Astrocyte (in vitro differentiated cells and primary cell): ENCODE measurements at places on chromosomes 3 and 15. TPM values are rescaled to one million over a fixed set of nuclear protein-coding genes. Genes with fewer than 3 reads are reported as not detected.

The CHRM5 gene
- 0.07 TPM in 1 of 2 replicates, not detected in the other for total RNA-seq

GRCh38 chr3:126758882-126759281 is 54.8 kb downstream of the CHCHD6 start:
- no peak for DNase-seq

The DLEC1 gene
- total RNA-seq: 0.19 and 0.54 TPM in 2 replicates

GRCh38 chr3:54928046-54928770 is at the start of gene LRTM1:
Gene LRTM1 (minus strand): TSS chr3:54928059. CDS start chr3:54927911, 148 bp downstream.
- DNase-seq: no peak

- DNase-seq: no peak
Observed at GRCh38 chr15:93047621-93048425, 41.2 kb downstream of the RGMA start.
